ENCODE measurements at places on chromosomes 4 and X.
A peak's percentile ranks its signal among the peaks of the same experiment; 100 is the strongest.

- no peaks in the 10 kb centered on the region for H3K36me3 ChIP-seq
- no peaks in the 10 kb centered on the region for H3K4me1 ChIP-seq
- no peaks in the 10 kb centered on the region for H3K27me3 ChIP-seq
- H3K27ac ChIP-seq: no peak overlapping the region
- no peak overlapping the region for H3K4me3 ChIP-seq
These were observed 49.9 kb downstream of the IL15 start for GRCh38 chr4:141686146-141686775.

GRCh38 chr4:25100021-25100555, 60.2 kb downstream of the SEPSECS start:
- no peak for DNase-seq
- H3K4me3 ChIP-seq: no peak overlapping the region
- no peaks in the 10 kb centered on the region for H3K27me3 ChIP-seq

- no peak overlapping the region for H3K4me3 ChIP-seq
- DNase-seq: no peak
- H3K4me1 ChIP-seq: peaks cover 3% of the 10 kb centered on the region
- H3K27ac ChIP-seq: no peak overlapping the region
These were observed 181.3 kb downstream of the IQCM start for GRCh38 chr4:149634368-149634767.

- H3K4me3 ChIP-seq: no peak overlapping the region
- H3K27ac ChIP-seq: no peak overlapping the region
- H3K36me3 ChIP-seq: peaks cover 18% of the 10 kb centered on the region
- DNase-seq: no peak
These were observed 62.5 kb downstream of the SEC24D start for GRCh38 chr4:118773429-118773792.

- peak; percentile 98 for DNase-seq
- H3K36me3 ChIP-seq: no peaks in the 10 kb centered on the region
These were observed 1.5 kb downstream of the GRID2 start for GRCh38 chr4:92305148-92305877.

- H3K4me3 ChIP-seq: no peak overlapping the region
- DNase-seq: no peak
- peaks cover 24% of the 10 kb centered on the region for H3K36me3 ChIP-seq
These were observed 3.7 kb downstream of the GRIPAP1 start for GRCh38 chrX:48998391-48998790.

GRCh38 chr4:41559940-41560516, 22.1 kb downstream of the LIMCH1 start:
- no peak for DNase-seq
- no peaks in the 10 kb centered on the region for H3K36me3 ChIP-seq
- H3K4me3 ChIP-seq: no peak overlapping the region
- H3K27ac ChIP-seq: no peak overlapping the region
- peaks cover 4% of the 10 kb centered on the region for H3K4me1 ChIP-seq
- H3K27me3 ChIP-seq: no peaks in the 10 kb centered on the region

- H3K27ac ChIP-seq: no peak overlapping the region
- no peak overlapping the region for H3K4me3 ChIP-seq
- no peaks in the 10 kb centered on the region for H3K27me3 ChIP-seq
- no peaks in the 10 kb centered on the region for H3K4me1 ChIP-seq
These were observed 693.4 kb upstream of the INTU start for GRCh38 chr4:126939401-126939800.

DNA sequence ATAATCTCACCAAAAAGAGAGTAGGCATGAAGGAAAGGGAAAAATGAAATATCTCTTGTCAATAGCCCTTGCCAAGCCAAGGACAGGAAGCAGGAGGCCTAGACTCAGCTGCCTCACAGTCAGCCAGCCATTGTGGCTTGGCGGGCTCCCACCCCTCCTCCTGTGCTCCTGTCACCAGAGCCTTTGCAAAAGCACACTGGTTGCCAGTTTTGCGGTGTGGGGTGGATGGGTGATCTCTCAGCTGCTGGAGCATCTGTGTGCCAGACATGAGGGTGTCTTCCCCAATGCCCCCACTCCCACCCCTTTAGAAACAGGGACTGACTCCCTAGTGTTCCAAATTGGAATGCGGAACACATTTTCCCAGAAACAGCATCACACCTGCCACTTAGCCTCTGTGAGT, 26.1 kb downstream of the ARHGEF6 start:
- no peaks in the 10 kb centered on the region for H3K4me1 ChIP-seq
- H3K27me3 ChIP-seq: no peaks in the 10 kb centered on the region
- no peak overlapping the region for H3K4me3 ChIP-seq
- H3K36me3 ChIP-seq: no peaks in the 10 kb centered on the region

DNA sequence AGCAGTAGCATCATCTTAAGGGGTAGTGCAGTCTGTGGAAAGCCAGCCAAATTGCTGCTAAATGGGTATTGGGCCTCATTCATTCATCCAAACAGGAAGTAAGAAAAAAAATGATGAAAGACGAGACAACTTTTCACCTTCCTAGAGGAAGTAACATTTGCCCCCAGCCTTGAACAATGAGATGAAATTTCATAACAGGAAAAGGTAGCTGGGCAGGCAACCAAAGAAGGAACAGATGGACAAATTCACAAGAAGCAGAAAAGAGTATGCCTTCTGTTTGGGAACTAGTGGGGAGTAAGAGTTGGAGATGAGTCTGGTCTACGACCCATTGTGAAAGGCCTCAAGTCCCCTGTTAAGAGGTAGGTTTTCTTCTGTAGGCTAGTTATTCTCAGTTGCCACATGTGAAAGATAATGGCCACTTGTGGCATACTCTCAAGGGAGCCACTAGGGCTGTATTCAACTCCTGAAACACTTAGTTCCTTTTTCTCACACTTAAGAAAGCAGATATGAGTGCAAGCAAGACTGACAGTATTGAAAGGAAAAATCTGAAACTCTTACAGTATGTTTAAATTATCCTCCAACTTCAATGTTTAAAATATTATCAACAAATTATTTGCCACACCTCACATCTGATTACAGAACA, 190.4 kb downstream of the AR start:
- H3K4me1 ChIP-seq: no peaks in the 10 kb centered on the region
- DNase-seq: no peak
- H3K27ac ChIP-seq: no peak overlapping the region
- no peaks in the 10 kb centered on the region for H3K27me3 ChIP-seq

DNA sequence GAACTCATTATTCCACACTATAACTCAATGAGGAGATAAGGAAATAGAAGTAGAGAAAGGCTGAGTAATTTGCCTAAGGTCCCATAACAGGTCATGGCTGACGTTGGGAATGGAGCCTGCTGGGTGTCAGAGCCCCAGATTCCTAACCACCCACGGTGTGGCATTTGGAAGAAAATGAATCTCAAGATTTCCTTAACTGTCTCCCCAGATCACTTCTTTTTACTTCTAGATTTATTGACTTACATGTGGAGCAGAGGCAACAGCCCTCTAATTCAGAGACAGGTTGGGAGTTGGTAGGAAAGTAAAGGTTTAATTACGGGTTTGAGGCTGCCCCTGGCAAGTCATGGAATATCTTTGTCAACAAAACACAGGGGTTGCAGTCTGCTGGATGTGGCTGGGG, 134.0 kb downstream of the ARHGAP10 start:
- H3K27me3 ChIP-seq: no peaks in the 10 kb centered on the region
- no peak overlapping the region for H3K4me3 ChIP-seq
- H3K36me3 ChIP-seq: no peaks in the 10 kb centered on the region
- H3K4me1 ChIP-seq: no peaks in the 10 kb centered on the region

GRCh38 chr4:70704931-70705182, 16.5 kb downstream of the UTP3 start:
- DNase-seq: no peak
- H3K27me3 ChIP-seq: no peaks in the 10 kb centered on the region
- peak overlapping the region; percentile 79 for H3K27ac ChIP-seq
- peak overlapping the region; percentile 85 for H3K4me3 ChIP-seq
- H3K4me1 ChIP-seq: no peaks in the 10 kb centered on the region

DNA sequence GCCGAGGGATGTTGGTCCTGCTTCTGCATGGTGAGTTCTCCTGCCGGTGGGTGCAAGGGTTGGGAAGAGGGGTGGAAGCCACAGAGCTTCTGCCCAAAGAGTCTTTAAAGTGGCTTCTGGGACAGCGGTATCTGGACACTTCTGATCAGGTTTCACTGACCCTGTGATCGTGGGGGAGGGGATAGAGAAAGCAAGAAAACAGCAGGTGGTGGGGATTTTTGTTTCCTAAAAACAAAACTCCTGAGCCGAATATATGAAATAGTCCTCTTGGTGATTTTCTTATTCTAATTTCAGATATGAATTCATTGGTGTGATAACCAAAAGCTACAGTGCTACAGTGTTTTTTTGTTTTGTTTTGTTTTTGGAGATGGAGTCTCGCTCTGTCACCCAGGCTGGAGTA, 754 bp downstream of the NYX start:
- no peaks in the 10 kb centered on the region for H3K36me3 ChIP-seq
- DNase-seq: no peak
- no peaks in the 10 kb centered on the region for H3K27me3 ChIP-seq
- no peak overlapping the region for H3K27ac ChIP-seq
- no peaks in the 10 kb centered on the region for H3K4me1 ChIP-seq
- no peak overlapping the region for H3K4me3 ChIP-seq

DNA sequence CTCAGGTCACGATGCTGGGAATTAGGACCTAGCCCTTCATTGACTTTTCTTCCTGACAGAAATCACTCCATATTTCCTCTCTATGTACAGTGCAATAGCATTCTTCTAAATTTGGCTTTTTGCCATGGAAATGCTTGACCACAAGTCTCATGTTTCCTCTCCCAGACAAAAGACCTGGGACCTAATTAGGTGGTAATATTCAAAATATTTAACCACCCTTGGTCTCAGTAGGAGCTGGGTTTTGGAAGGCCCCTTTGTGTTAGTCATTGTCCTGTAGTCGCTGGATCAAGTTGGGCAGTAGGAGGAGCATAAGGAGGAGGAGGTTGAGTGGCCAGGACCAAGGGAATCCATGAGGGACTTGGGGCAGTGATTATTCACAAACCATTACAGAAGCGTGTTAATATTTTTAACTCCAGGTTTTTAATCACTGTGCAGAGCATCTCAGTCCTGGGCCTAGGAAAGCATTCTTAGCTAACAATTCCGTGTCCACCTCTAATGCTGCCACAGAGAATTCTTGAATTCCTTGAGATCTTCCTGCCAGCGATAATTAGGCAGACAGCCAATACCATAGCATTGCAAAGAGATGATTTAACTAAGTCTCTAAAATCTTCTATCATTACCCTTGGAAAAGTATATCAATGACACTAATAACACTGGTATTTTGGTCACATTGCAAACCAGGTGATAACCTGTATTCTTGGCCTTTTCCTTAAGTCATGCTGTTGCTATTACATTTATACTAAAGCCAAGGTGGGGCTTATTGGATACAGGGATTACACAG, 25.0 kb upstream of the SHROOM4 start:
- no peaks in the 10 kb centered on the region for H3K4me1 ChIP-seq
- no peaks in the 10 kb centered on the region for H3K36me3 ChIP-seq
- H3K27ac ChIP-seq: no peak overlapping the region
- H3K27me3 ChIP-seq: no peaks in the 10 kb centered on the region
- no peak for DNase-seq
- no peak overlapping the region for H3K4me3 ChIP-seq

- H3K27me3 ChIP-seq: no peaks in the 10 kb centered on the region
- H3K4me1 ChIP-seq: no peaks in the 10 kb centered on the region
- no peak for DNase-seq
- no peaks in the 10 kb centered on the region for H3K36me3 ChIP-seq
These were observed 14.7 kb upstream of the PLAC8 start for GRCh38 chr4:83129264-83129663.

DNA sequence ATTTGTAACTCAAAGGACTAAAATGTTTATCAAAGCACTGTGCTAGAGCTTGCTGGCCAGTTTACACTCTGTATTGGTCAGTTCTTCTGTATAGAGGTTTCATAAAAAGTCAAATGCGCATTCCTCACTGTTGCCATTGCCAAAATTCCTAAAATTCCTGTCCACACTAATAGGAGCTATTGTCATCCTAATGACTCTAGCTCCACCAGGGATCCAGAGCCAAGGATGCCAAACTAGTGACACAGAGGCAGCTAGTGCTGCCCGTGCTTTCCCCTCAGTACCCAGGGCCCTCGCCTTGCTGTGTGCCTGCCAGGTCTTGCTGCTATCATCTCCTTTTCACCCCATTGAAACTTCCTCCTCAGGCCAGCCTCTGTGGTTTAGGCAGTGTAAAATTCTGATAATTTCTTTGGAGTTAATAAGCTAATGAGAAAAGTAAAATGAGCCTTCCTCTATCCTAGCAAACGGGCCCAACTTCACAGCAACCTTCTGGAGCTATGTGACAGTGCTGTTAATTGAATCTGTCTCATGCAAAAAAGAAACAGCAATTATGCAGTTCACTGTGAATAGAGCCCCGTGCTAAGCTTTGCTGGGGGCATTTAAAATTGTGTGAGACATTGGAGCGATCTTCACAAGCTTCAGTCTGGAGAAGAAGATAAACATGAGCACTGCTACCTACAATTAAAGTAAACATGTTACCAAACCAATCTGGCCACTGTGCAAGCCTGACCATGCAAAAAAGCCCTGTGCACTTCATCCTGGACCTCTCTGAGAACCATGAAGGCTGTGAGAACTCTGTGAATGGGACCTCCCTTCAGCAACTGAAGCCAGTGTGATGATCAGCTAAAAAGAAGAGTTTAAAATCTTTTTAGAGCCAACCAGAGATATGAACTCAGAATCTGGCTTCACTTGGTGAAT, 43.1 kb upstream of the FGF2 start:
- no peak overlapping the region for H3K4me3 ChIP-seq
- H3K27me3 ChIP-seq: no peaks in the 10 kb centered on the region
- no peaks in the 10 kb centered on the region for H3K36me3 ChIP-seq
- peak overlapping the region; percentile 74 for H3K27ac ChIP-seq

DNA sequence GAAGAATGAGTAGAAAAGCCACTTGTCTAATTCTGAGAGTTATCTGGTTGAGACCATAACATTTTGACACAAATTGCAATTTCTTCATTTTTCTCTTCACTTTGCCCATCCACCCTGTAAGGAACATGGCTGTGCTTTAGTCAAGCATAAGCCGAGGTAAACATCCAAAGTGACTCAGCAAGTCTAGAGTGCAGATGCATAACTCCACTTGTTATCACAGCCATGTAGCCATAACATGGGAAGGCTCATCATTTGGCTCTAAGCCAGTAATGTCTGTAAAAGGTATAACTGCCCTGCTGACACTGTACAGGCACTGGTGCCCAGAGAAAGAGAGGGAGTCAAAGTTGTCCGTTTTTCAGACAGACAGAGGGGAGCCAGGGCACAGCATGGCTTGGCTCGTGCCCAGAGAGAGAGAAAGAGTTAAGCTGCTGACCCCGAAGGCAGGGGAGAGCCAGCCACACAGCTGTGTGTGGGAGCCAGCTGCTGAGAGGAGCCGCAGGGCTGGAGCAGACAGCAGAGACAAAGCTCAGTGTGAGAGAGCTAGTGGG, 76.9 kb upstream of the EXOC1L start:
- no peak for DNase-seq
- H3K4me1 ChIP-seq: no peaks in the 10 kb centered on the region
- H3K36me3 ChIP-seq: no peaks in the 10 kb centered on the region
- no peaks in the 10 kb centered on the region for H3K27me3 ChIP-seq

- H3K27ac ChIP-seq: no peak overlapping the region
- no peak for DNase-seq
- H3K4me3 ChIP-seq: no peak overlapping the region
- no peaks in the 10 kb centered on the region for H3K27me3 ChIP-seq
- no peaks in the 10 kb centered on the region for H3K36me3 ChIP-seq
These were observed 28.4 kb downstream of the CXCL1 start for GRCh38 chr4:73897380-73898136.

- H3K36me3 ChIP-seq: no peaks in the 10 kb centered on the region
- H3K4me1 ChIP-seq: no peaks in the 10 kb centered on the region
- no peak overlapping the region for H3K27ac ChIP-seq
- no peak overlapping the region for H3K4me3 ChIP-seq
- H3K27me3 ChIP-seq: no peaks in the 10 kb centered on the region
These were observed 26.5 kb downstream of the HCCS start for GRCh38 chrX:11137543-11138139.

- H3K4me3 ChIP-seq: no peak overlapping the region
- H3K27ac ChIP-seq: no peak overlapping the region
- no peak for DNase-seq
- no peaks in the 10 kb centered on the region for H3K36me3 ChIP-seq
These were observed 1014.2 kb downstream of the FAT4 start for GRCh38 chr4:126328914-126329313.

Measured in endodermal cell (in vitro differentiated cells).